CD4-positive, alpha-beta T cell treated with Interleukin-12 subunit alpha and Interleukin-12 subunit beta, for 1 hour (primary cell): ENCODE measurements at places on chromosomes 4 and X.

- DNase-seq = peak; percentile 26
Measured at GRCh38 chr4:18366892-18367291, 345.3 kb upstream of the LCORL start.

- DNase-seq = no peak
Measured at GRCh38 chr4:36761607-36762006, 480.2 kb downstream of the DTHD1 start.

DNA sequence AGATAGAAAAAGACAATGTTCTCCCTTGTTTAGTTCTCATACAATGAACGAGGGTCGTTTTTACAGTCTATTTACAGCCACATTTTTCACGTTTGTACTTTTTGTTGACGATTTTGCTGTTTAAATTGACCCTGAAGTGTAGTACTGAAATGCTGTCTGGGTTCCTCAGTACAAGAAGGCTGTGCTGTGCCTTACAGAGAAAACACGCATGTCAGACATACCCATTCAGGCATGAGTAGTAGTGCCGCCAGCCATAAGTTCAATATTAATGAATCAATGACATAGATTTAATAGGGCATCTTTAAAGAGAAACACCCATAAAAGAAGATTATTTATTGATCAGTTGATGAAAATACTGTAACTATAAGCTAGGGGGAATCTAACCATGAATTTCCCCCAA lies 459.8 kb upstream of the EPHA5 start:
- no peak for DNase-seq

GRCh38 chrX:120726294-120726693 lies 96.4 kb upstream of the C1GALT1C1 start:
- DNase-seq = no peak
